ENCODE measurements at places on chromosomes 7 and 10. TPM values are rescaled to one million over a fixed set of nuclear protein-coding genes. Genes with fewer than 3 reads are reported as not detected.

Gene TCTN3
- 14.2 TPM for total RNA-seq

Gene VIPR2
- total RNA-seq = not detected

Gene NXPH1
- total RNA-seq = not detected

Gene IGFBP3
- not detected for total RNA-seq

Gene ABCC2
- 0.07 TPM for total RNA-seq

Gene FOXI2
- total RNA-seq = not detected

Gene MDH2
- 142 TPM for total RNA-seq

Gene ODAD2
- not detected for total RNA-seq

Gene DDX21
- 87.0 TPM for total RNA-seq

DNA sequence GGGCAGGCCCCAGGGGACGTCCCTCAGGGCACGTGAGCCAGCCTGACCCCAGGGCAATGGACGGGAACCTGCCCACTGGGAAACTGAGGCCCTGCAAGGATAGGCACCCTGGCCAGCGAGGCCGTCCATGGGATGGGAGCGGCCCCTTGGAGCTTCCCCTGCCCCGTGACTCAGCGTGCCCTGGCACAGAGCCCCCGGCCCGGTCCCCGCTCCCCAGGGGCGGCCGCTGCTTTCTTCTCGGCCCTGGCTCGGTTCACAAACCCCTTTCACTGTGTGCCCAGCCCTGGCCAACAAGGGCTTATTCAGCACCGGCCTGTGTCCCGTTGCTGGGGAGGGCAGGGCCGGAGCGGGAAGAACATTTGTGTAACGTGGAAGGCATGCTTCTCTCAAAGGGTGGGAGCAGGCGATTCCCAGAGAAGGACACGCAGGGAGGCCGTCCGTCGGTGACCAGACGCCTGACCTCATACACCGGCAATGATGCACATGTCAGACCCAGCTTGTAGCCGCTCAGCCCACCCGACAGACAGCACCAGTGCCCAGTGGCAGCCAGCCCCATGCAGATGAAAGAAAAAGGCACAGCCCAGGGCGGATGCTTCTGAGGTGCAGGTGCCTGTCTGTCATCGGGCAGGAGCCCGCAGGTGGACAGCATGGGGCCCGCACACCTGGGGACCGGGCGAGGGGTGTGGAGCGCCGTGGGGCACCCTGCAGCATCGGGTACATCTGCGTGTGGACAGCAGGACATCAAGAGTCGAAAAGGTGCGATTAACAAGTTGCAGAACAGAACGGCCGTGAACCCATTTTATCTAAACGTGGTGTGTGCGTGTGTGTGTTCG, 94.5 kb downstream of the PDGFA start:
- no peak overlapping the region for H3K27ac ChIP-seq
- no peaks in the 10 kb centered on the region for H3K4me1 ChIP-seq
- no peak overlapping the region for H3K4me3 ChIP-seq
- DNase-seq = no peak

- no peaks in the 10 kb centered on the region for H3K27me3 ChIP-seq
- H3K27ac ChIP-seq = no peak overlapping the region
- H3K4me1 ChIP-seq = peaks cover 30% of the 10 kb centered on the region
- no peak overlapping the region for H3K4me3 ChIP-seq
Observed at GRCh38 chr7:50397320-50397970, 52.7 kb downstream of the FIGNL1 start.

DNA sequence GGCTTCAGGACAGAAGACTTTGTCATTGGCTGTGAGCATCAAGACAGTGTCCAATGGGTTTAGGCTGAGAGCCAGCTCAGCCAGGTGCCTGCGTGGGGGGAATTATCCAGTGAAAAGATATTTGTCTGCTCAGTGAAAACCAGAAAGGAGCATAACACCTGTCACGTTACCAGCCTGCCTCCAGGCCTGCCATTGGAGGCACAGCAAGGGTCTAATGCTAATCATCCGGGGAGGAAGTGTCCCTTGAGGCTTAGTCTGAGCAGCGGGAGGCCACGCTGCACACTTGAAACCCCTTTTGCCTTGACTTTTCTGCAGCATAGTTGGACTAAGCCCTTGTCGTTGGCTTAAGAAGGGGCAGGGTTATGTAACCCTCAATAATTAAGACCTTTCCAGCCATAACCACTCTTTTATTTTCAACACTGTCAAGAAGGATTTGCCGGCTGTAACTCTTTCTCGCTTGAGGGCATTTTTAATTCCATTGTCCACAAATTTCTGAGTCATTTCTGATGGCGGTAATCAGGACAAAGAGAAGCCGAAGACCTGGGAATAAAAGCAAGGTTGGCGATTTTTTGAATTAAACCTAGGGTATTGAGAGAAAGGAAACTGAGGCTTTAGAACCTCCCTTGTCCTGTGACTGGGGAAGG, 639.6 kb upstream of the FOXK1 start:
- H3K4me3 ChIP-seq = no peak overlapping the region
- no peaks in the 10 kb centered on the region for H3K4me1 ChIP-seq
- no peak for DNase-seq
- H3K36me3 ChIP-seq = no peaks in the 10 kb centered on the region

- peaks cover 87% of the 10 kb centered on the region for H3K36me3 ChIP-seq
- H3K27ac ChIP-seq = no peak overlapping the region
- no peak overlapping the region for H3K4me3 ChIP-seq
- DNase-seq = no peak
Observed at GRCh38 chr10:28587270-28587969, 54.5 kb downstream of the WAC start.

GRCh38 chr10:71278691-71279588, 40.1 kb upstream of the SLC29A3 start:
- H3K4me3 ChIP-seq = no peak overlapping the region
- no peaks in the 10 kb centered on the region for H3K36me3 ChIP-seq
- H3K27ac ChIP-seq = no peak overlapping the region
- no peaks in the 10 kb centered on the region for H3K4me1 ChIP-seq

DNA sequence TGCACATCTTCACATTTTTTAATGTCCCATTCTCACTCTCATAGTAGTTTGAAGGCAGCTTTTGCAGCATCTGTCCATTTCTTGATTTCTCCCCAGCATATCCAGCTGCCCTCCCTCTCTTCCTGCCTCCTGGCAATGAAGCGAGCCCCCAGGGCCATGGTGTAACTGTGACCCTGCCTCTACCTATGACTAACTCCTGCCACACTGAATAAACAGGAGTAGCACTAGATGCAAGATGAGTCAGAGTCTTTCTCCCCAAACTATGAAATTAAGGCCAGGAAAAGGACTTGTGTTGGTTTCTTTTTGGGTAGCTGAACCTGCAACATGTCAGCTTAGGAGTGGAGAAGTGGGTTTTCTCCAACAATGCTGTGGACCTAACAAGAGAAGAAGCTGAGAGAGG, 329.0 kb downstream of the RNLS start:
- no peak for DNase-seq
- H3K36me3 ChIP-seq = no peaks in the 10 kb centered on the region
- H3K27me3 ChIP-seq = no peaks in the 10 kb centered on the region
- H3K27ac ChIP-seq = no peak overlapping the region
- no peak overlapping the region for H3K4me3 ChIP-seq
- H3K4me1 ChIP-seq = no peaks in the 10 kb centered on the region

GRCh38 chr10:129880191-129880870, 83.7 kb downstream of the EBF3 start:
- H3K27me3 ChIP-seq = no peaks in the 10 kb centered on the region
- H3K4me3 ChIP-seq = no peak overlapping the region
- H3K4me1 ChIP-seq = no peaks in the 10 kb centered on the region
- no peak for DNase-seq

DNA sequence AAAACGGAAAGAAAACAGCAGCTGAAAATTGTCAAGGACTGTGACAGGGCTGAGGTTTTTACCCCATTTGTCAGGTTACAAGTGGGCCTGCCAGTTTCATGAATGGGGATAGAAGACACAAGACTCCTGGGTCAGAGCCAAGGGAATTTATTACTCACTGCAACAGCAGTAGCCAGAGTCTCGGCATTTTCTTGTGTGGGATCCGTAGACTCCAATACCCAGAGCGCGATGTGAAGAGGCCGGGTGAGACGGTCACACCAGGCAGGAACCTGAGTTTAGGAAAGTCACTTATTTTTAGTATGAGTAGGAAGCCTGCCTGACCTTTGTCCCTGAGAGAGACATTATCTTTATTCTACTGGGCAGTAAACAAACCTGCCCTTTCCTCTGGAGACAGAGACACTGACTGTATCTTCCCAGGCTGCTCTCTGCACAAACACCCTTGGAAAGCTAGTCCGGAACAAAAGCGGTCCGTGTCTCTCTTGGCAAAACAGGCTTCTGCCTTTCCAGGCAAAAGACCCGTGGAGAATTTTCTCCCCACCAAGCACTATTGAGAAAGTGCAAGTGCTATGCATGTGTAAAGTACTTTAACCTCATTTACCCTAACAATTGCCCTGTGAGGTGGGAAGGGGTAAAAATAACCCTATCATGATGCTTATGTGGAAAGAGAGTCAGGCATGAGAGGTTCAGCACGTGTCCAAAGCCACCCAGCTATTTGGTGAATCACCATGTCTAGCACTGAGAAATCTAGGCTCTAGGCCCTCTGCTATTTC, 58.4 kb downstream of the JCAD start:
- no peaks in the 10 kb centered on the region for H3K4me1 ChIP-seq
- no peak overlapping the region for H3K4me3 ChIP-seq
- peak; percentile 20 for DNase-seq
- no peak overlapping the region for H3K27ac ChIP-seq

GRCh38 chr10:133258818-133259601, 17.7 kb downstream of the ADAM8 start:
- DNase-seq = no peak
- no peak overlapping the region for H3K27ac ChIP-seq
- H3K36me3 ChIP-seq = no peaks in the 10 kb centered on the region
- no peak overlapping the region for H3K4me3 ChIP-seq
- no peaks in the 10 kb centered on the region for H3K27me3 ChIP-seq

- H3K27me3 ChIP-seq = no peaks in the 10 kb centered on the region
- no peaks in the 10 kb centered on the region for H3K36me3 ChIP-seq
- H3K4me3 ChIP-seq = no peak overlapping the region
- DNase-seq = no peak
Observed at GRCh38 chr10:4062751-4063150, 277.7 kb upstream of the KLF6 start.

GRCh38 chr10:95291365-95292039, 699 bp upstream of the PDLIM1 start:
- no peaks in the 10 kb centered on the region for H3K36me3 ChIP-seq
- DNase-seq = no peak
- H3K4me3 ChIP-seq = no peak overlapping the region

DNA sequence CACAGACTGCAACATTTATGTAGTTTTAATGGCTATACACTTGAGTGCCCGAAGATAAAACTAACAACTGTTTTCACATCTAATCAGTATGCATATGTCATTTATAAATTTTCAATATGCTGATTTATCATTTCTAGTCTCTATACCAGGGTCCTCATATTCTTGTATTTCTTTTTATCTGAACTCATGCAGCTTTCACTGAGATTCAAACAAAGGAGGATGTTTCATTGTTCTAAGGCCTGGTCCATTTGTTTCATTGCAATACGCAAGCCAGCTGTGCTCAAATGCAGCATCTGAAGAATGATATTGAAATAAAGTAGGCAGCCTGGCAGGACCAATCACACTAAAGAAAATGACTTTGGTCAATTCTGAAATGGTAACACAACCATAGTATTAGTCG, 31.7 kb downstream of the MAGI2 start:
- H3K27me3 ChIP-seq = no peaks in the 10 kb centered on the region
- no peaks in the 10 kb centered on the region for H3K4me1 ChIP-seq
- no peak overlapping the region for H3K4me3 ChIP-seq
- no peak overlapping the region for H3K27ac ChIP-seq
- DNase-seq = no peak
- H3K36me3 ChIP-seq = no peaks in the 10 kb centered on the region

GRCh38 chr10:14093730-14094484, 236.8 kb downstream of the FRMD4A start:
- no peaks in the 10 kb centered on the region for H3K36me3 ChIP-seq
- no peaks in the 10 kb centered on the region for H3K27me3 ChIP-seq
- no peak for DNase-seq
- no peaks in the 10 kb centered on the region for H3K4me1 ChIP-seq

DNA sequence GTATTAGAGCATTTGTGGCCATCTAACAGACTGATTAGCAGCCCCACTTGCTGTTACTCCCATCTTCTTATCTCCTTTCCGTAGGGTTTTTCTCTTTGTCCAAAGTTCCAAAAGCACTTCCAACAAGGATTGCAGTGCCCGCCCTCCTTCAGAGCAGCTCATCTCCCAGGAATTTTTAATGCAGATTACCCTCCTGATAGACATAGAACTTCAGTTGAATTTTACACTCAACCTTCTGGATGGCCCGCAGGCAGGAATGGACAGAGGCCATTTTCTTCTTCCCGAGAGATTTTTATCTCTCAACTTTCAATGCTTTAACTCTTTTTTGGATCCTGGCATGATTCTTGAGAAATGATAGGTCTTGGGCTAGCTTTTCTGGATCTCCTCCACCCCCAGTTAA, 23.3 kb downstream of the PRKG1 start:
- H3K4me3 ChIP-seq = no peak overlapping the region
- no peaks in the 10 kb centered on the region for H3K27me3 ChIP-seq
- H3K36me3 ChIP-seq = no peaks in the 10 kb centered on the region
- H3K4me1 ChIP-seq = no peaks in the 10 kb centered on the region
